ENCODE measurements at places on chromosomes 1 and 21.
A peak's percentile ranks its signal among the peaks of the same experiment; 100 is the strongest.

GRCh38 chr1:88998716-88999115 lies 6.3 kb upstream of the KYAT3 start:
- peak; percentile 20 for DNase-seq

- DNase-seq: no peak
Measured at GRCh38 chr1:87766737-87767136, 438.1 kb downstream of the LMO4 start.

- no peak for DNase-seq
Measured at GRCh38 chr1:155202198-155202597, 5.5 kb downstream of the THBS3 start.

- DNase-seq: no peak
Measured at GRCh38 chr1:245770156-245770555, 615.4 kb downstream of the KIF26B start.

DNA sequence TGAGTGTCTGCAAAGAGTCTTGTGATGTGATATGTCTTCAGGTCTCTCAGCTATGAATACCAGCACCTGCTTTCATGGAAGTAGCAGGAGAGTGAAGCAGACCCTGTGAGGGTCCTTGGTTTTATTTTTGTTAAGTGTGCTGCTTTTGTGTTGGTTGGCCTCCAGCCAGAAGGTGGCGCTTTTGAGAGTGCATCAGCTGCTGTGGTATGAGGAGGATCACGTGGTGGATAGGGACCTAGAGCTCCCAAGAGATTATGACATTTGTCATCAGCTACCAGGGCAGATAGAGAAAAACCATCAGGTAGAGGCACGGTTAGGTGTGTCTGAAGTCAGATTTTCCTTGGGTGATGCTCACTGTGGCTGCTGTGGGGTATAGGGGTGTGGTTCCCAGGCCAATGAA lies 1232.1 kb downstream of the MRPL39 start:
- no peak for DNase-seq

- no peak for DNase-seq
Measured at GRCh38 chr1:115090186-115090490, 835 bp upstream of the TSPAN2 start.

- no peak for DNase-seq
Measured at GRCh38 chr1:14728516-14728915, 130.0 kb downstream of the KAZN start.

DNA sequence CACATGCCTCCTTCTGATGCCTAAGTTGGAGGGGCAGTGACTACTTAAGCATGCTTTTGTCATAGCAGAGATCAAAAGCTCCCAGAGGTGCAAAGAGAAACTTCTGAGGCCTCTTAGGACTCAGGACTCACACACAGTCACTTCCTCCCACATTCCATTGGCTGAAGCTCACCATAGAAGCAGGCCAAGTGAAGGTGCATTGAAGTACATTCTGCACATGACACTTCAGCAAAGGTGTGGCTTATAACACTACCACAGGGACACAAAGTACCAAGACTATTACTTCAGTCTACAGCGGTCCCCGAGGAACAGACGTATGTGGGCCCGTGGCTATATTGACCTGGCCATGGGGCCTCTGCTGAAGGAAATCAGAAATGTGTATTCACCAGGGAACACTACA lies 2.5 kb upstream of the POGK start:
- no peak for DNase-seq

DNA sequence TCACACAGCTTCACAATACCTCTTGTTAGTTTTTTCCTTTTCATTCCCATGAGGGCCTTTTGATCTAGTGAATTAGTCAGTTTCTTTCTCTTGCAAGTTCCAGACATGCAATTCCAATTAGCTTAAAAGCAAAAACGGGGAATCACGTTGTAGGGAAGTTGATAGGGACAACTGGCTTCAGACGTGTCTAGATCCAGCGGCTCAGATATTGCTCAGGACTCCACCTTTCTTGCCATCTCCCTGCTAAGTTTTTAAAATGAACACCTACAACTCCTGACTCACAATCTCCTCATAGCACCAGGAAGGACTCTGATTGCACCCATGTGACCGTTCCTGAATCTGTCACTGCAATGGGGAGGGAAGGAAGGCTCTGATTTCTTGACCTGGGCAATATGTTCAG lies 63.8 kb upstream of the ARHGAP29 start:
- DNase-seq: no peak

DNA sequence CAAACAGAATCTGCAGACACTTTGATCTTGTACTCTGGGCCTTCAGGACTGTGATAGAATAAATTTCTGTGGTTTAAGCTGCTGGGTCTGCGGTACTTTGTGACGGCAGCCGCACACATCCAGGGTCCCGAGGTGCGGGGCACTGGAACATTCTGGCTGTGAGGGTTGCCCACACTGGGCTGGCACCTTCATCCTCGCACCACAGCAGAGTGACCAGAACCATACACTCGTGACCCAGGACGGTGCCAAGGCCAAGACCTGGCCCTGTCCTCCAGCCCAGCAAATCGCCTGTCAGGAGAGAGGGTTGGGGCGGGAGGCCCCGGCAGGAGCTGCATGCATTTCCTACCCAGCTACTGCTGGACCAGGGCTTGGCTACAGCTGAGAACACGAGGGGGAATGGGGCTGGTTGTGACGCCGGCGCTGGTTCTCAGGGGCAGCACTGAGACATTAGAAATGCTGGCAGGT lies 2.6 kb upstream of the FTCD start:
- DNase-seq: no peak

- no peak for DNase-seq
Measured at GRCh38 chr1:157189986-157190982, 52.1 kb upstream of the ETV3 start.

GRCh38 chr1:13763991-13764390 lies 64.0 kb downstream of the PRDM2 start:
- no peak for DNase-seq

DNA sequence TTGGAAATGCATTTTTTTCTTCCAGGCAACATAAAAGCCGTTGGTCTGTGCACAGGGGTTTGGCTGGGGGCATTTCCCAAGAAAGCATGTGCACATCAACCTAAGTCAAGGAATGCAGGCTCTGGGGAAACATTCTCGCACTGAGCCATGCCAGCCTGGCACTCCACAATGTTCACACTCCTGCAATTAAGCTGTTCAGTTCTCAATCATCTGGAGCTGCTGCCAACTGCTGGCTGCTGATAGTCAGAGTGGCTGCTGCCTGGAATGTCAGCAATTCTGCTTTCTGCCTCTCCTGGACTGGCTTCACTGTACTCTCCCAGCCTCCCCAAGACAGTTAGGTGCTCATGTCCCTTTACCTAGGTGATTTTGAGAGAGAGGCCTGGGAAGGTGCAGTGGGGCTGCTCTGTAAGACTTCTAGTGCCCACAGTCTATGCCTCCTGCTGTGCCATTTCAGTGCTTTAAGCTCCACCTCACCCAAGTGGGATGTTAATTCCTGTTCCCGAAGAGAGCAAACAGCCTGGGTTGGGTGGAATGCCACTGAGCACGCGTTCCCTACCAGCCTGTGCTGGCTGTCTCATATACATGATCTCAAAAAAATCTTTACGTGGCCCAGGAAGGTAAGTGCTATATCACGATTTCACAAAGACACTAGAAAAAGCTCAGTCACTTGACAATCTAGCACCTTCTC lies 131.7 kb downstream of the BRINP2 start:
- no peak for DNase-seq

DNA sequence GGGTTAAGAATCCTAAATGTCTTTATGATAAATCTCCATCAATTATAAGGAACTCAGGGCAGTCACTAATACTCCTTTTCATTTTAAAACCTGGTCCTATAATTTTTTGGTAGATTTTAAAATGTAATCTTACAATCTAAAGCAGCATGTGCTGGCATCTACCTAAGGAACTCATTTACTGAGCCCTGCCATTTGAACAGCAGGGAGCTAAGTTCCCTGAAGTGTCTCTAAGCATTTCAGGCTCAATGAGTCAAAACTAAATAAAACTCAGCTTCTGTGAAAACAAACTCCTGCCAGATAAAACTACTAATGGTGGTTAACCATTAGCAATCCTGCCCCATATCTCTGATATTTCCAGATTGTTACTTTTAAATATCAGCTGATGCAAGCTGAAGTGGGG lies 1371.8 kb upstream of the PRMT6 start:
- no peak for DNase-seq

DNA sequence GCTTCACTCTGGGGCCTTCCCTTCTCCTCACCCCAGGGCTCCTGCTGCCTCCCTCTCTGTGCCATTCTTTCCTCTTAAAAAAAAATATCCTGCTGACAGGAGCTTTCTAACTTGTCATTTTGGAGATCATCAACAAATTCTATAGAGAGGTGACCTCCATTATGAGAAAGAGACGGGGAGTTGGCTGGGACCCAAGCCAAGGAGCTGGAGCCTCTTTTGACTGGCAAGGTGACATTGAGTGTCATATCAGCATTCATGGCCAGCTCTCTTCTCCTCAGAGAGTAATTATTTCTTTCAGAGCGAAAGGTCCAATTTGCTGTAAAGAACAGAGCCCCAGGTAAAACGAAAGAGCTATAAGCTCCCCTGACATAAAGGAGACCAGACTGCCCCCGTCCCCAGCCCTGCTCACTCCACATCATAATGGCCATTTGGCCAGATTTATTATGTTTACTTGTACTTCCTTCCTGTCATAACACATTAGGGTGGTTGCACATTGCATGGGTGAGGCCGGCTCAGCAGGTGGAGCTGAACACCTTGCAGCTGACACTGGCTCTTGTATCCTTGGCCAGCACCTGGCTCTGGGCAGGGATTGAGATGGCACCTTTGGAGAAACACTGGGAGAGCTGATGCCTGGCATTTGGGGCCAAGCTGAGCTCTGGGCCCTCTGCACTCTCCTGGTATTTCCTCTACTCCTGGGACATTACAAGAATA lies 404.0 kb upstream of the VAMP3 start:
- no peak for DNase-seq

- DNase-seq: no peak
Measured at GRCh38 chr1:56494306-56494705, 85.1 kb downstream of the PLPP3 start.

DNA sequence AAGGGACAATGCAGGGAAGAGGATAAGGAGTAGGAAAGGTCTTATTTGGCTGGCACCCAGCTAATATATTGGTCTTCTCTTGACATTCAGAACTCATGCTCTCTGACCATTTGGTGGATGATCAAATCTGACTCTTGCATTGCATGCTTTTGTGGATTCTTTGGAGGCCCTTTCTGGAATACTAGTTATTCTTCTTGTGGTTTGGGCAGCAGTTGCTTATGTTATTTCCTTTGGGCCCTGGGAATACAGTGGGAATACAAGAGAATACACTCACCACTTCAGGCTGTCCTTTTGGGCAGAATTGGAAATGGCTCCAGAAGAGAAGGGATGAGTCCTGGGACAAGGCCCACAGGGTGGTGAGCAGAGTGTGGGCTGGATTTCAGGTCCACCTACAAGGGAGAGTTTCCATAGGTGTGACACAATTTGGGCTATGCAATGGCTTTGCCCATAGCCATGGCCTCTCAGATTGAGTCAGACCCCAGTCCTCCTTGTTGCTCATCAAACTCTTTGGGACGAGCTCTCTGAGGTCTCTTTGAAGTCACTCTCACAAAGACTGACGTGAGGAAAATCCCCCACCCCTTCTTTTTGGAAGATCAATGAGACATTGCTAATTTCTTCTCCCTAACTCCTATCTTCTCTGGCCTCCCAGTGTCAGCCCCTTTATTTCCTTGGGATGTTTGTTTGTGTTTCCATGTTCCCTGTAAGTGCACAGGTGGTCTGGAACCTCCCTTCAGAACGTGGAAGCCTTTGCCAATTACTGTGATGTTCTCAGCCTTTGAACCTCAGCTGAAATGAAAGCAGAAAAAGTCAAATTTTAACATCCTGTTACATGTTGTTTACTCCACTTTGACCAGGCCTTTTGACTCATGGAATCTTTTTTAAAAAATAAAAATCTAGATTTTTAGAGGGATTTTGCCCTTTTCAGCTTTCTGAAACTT lies 19.4 kb downstream of the HSD11B1 start:
- no peak for DNase-seq

DNA sequence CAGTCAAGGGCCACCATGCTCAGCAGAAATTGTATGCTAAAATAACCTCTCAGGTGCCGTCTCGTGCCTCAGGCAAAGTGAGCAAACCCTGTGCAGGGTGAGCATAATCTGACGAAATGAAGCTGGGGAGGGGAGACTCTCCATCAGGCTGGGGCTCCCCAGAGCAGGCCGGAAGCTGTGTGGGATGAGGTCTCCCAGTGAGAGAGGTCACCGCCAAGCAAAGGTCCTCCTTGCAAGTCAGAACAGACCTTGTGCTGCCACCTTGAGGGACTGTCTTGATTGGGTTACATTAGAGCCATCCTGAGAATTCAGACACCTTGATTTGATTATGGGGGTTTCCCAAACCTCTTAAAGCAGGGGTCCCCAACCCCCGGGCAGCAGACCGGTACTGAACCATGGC lies 64.2 kb downstream of the ZNF684 start:
- DNase-seq: no peak

- DNase-seq: no peak
Measured at GRCh38 chr1:153393926-153394325, 3.1 kb upstream of the S100A8 start.

- DNase-seq: no peak
Measured at GRCh38 chr1:221172841-221173240, 293.6 kb downstream of the HLX start.

DNA sequence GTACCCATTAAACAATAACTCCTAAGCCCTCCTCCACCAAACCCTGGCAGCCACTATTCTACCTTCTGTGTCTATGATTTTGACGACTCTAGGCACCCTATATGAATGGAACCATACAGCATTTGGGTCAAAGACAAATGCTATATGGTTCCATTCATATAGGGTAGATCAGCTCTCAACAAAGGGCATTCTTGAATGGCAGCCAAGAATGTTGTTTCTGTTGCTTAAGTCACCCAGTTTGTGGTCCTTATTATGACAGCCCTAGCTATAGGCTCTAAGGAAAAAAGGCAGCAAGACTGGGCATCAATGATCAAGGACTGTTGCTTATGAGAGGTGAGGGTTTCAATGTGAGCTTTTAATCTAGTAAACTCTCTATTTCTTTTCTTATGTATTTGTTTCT lies 4.7 kb upstream of the SLC5A9 start:
- no peak for DNase-seq

GRCh38 chr1:156129687-156130577 lies 15.4 kb downstream of the LMNA start:
- DNase-seq: peak; percentile 64
